Activated CD8-positive, alpha-beta T cell treated with anti-CD3 and anti-CD28 coated beads for 36 hours (primary cell): ENCODE measurements at places on chromosomes 7 and 10. TPM values are rescaled to one million over a fixed set of nuclear protein-coding genes. Genes with fewer than 3 reads are reported as not detected.
A peak's percentile ranks its signal among the peaks of the same experiment; 100 is the strongest.

- DNase-seq: peak; percentile 27
Measured at GRCh38 chr7:116173051-116174028, 37.0 kb upstream of the TES start.

DNA sequence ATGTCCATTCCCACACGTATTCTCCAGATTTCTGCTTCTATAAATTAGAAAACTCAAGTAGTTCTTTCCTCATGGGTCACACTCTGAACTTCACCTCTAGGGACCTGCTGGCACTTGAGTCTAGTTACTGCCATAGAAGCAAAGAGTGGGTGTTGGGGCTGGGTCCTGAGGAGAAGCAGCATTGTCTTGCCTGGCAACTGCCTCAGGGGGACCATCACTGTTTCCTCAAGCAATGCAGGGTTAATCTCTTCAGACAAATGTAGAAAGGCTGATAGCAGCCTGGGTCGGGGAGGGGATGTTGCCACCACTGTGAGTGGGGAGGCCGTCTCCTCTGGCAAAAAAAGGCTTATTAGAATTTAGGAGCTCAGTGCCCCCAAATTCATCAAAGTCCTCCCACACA lies 20.2 kb upstream of the PAPSS2 start:
- DNase-seq: no peak

DNA sequence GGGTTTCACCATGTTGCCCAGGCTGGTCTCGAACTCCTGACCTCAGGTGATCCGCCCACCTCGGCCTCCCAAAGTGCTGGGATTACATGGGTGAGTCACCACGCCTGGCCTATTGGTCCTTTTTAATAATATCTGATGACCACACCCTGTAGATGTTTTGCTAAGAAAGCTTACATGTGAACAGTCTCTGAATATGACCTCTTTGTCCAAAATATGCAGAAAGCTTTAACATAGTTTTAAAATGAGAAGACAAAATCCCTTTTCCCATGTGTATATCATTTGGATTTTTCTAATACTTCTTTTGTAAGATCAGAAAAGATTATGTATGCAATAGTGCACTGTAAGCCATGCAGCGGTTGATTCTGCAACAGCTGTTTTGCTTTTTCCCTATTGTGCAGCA lies 38.5 kb downstream of the MCU start:
- DNase-seq: no peak

GRCh38 chr7:157506268-157506667 lies 169.5 kb downstream of the DNAJB6 start:
- DNase-seq: no peak

GRCh38 chr7:66505531-66506451 lies 122.9 kb upstream of the KCTD7 start:
- DNase-seq: peak; percentile 63

- DNase-seq: peak; percentile 21
Measured at GRCh38 chr10:73810358-73810734, 1.1 kb downstream of the NDST2 start.

- no peak for DNase-seq
Measured at GRCh38 chr10:4453950-4454349, 372.1 kb upstream of the AKR1E2 start.

Gene AOC1
- not detected for total RNA-seq

Gene ANKRD22
- not detected for total RNA-seq

DNA sequence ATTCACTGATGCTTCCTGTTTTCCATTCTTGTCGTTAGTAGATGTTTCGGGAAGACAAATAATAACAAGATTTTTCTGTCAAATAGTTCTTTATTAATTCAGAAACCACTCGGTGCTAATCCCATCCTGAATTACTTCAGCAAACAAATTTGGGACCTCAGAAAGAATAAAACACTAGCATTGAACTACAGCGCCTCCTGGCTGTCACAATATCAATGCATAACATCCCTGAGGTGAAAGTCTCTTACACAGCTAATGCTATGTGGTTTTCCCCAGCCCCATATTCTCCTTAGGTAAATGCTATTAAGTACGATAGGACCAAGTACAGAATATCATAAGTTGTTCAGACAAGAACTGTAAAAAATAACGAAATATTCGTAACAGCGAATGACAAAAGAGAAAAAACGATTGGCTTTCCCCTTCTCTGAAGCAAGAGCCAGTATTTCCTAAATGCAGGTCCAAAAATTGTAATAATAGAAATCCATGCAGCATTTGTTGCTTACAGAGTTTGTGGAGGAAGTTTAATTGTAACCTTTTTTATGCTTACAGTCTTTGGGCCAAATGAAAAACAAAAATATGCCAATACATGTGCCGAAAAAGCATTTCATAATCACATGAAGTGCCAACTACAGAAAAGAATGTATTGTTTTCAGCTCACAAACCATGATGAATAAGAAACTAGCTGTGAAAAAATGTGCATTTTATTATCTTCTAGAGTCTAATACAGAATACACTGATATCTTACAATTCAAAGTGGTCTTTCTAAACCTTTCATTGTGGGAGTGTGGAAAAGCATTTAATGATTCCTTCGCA lies 47.3 kb downstream of the MYPN start:
- DNase-seq: peak; percentile 80

Gene PALD1
- 6.6 TPM for total RNA-seq

DNA sequence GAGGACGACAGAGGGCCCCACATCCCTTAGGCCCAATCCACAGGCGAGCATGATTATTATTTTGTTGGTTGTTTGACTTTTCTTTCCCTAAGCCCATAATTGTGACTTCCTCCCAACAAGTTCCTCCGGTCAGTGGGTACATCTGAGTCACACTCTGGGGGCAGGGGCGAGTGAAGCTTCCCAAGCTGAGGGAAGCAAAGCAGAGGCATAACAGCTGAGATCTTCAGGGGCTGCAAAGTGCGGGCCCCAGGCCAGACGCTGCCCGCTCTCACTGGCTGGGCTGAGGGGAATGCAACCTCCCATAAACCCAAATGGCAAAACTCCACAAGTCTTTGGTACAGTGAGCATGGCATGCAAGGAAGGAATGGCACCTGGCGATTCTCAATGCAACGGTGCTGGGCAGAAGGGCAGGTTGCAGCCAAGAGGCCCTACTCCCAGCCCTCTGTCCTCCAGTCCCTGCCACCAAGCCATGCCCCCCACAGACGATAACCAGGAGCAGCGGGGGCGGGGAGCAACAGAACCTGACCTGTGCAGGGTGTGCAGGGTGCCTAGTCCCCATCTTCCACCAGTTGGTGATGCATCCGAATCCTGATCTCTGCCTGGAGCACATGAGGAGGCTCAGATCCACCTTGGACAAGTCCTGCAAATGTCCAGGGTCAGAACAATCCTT lies 25.3 kb downstream of the TNS3 start:
- DNase-seq: no peak

Gene SFMBT2
- total RNA-seq: 27.6 TPM

DNA sequence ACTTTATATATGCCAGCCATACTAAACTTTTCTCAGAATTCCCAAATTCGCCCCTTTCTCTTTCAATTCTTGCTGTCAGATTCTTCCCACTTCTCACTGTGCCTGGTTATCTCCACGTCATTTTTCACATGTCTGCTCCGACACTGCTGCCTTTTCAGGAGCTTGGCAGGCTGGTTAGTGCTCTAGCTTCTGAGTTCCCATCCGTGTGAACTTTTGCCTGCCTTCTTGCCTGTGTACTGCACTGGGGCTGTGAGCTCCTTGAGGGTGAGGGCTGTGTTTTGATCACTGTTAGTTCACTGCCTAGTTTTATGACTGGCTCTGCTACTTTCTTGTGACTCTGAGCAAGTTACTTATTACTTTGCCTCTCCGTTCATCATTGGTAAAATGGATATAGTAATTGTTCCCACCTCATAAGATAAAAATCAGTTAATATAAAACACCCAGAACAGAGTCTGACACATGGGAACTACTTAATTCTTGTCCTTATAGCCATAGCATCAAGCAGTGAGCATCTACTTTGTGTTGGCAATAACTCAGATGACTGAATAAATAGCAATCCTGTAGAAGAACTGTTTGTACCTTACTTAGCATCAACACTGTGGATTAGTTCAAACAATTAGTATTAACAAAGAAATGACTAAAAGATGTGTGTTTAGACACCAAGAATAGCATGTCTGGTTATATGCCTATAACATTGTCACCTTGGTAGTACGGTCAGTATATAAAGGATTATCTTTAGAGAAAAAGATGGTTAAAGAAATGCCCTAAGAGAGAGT lies 5.5 kb downstream of the GSTO1 start:
- DNase-seq: no peak

Gene SPAM1
- total RNA-seq: not detected

Gene GNGT1
- not detected for total RNA-seq

DNA sequence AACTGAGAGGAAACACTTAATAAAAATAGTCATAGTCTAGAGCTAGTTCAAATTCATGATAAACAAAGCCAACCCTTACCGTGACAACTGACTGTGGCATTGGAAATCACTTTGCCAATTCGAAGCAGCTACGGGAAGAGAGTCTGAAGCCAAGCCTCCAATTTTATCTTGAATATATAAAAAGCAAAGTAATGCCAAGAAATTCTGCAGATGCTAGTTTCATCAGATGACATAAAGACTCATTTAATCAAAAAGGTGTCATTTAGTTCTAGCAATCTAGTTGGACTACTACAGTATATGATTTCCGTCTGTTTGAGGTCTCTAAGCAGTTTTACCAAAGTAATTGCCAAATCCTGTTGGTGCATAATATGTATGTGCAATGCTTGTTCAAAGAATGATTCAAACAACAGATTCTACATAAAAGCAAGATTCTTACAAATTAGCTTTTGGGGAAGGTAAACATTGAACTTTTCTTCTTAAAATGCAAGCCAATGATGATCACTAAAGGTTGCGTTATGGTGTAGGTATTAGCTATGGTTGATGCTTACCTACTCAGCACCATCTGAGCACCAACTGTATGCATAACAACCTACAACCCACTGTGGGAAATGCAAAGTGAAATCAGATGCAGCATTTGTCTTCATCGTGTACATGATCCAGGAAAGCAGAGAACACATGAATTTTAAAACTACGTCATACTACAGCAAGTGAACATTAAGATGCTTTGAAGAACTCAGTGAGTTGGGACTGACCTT lies 2.8 kb downstream of the FAM171A1 start:
- DNase-seq: no peak

- no peak for DNase-seq
Measured at GRCh38 chr7:77811516-77812289, 13.1 kb downstream of the PHTF2 start.

DNA sequence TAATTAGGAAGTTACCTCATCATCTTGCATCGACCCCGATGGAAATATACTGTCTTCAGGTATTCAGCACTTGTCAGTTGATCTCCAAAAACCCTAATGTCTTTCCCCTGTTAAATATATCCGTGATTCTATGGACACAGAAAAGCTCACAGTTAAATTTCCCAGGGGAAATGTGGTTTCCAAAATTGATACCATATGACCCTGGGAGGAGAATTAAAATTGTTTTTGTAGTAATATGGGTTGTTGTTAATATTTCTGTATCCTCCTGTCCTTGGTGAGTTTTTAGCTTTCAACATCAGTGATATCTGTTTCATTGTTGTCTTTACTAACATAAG lies 132.1 kb downstream of the CELF2 start:
- no peak for DNase-seq

DNA sequence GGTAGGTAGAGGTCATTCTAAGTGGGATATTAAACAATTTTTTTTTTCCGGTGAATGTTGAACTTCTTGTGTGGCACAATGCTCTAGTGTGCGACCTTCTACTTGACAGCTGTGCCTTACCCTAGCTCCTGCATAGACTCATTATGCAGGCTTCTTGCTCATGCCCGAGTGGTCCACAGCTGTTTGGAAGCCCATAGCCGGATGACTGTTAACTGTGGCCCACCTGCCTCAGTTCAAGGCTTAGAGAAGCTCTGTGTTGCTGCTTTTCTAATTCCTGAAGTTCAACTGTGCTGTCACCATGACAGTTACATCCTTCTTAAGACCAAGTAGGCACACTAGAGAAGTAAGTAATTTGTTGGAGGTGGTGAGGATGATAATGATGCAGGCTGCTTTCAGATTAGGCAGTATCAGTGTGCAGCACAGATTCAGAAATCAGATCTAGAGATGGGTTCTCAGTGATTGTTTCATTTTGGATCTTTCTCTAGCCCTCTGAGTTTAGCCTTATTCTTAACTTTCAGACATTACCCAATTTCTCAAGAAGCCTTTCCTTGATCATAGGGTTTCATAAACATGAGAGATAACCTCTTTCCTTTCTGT lies 278.4 kb downstream of the PHF14 start:
- DNase-seq: no peak

Gene MSMB
- not detected for total RNA-seq

DNA sequence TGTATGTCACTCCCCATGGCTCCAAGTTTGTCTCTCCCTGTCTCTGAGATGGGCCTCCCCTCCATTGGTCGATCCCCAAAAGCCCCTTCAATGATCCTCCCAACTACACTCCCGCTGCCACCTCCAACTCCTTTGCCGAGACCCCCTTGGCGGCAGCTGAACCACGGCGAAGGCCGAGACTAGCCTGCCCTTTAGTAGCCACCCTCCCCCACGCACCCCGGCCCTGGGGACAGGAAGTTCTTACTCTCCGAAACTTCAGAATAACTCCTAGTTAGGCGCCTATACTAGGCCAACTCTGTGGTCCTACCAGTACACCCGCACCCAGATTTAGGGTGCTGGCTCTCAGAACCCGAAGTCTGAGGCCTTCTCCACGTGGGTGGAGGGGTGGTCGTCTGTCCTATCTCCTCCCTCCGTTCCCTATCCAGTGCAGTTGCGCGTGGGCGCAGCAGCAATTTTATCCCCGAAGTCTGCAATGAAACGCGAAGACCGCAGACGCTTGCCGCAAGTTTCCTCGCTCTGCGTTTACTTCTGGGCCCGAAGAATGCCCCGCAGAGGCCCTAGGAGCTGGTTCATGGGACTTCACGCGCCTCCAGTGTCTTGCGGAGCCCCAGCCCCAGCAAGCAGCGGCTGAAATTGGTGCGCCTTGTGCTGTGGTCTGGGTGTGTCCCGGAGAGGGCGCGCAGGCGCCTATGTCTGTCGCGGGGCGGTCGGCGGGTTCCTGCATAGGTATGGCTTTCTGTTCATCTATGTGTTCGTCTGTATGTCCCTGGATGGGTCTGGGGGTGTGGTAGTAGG lies 82.6 kb upstream of the SLF2 start:
- DNase-seq: no peak

Gene CLEC2L
- total RNA-seq: not detected

DNA sequence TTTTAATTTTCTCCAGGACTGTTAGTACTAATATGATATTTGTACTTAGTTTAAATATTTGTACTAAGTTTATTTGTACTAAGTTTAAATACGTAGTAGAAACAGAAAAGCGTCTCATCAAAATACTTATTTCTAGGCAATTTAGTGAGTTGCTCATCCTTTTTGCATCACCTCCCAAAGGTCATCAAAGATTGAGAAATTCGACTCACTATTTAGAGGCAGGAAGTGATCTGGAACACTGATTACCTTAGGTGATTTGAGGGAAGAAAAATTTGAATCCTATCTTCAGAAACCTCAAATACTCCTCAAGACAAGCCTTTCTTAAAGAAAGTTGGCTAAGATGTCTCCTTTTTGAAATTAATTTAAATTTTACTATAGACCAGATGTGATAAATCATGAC lies 14.5 kb downstream of the WNT16 start:
- no peak for DNase-seq

GRCh38 chr10:86329093-86329710 lies 37.4 kb downstream of the GRID1 start:
- DNase-seq: no peak

Gene ZNF22
- 34.4 TPM for total RNA-seq

- no peak for DNase-seq
Measured at GRCh38 chr10:84084342-84084741, 55.0 kb upstream of the GHITM start.

GRCh38 chr10:92027141-92027540 lies 103.6 kb downstream of the BTAF1 start:
- no peak for DNase-seq
